ENCODE measurements at places on chromosomes 13 and 19. TPM values are rescaled to one million over a fixed set of nuclear protein-coding genes. Genes with fewer than 3 reads are reported as not detected.

- DNase-seq: no peak
Measured at GRCh38 chr19:49335071-49335783, at the start of gene CD37. CD37 (plus strand) TSS chr19:49335406; CDS start chr19:49335541, 135 bp downstream.

DNA sequence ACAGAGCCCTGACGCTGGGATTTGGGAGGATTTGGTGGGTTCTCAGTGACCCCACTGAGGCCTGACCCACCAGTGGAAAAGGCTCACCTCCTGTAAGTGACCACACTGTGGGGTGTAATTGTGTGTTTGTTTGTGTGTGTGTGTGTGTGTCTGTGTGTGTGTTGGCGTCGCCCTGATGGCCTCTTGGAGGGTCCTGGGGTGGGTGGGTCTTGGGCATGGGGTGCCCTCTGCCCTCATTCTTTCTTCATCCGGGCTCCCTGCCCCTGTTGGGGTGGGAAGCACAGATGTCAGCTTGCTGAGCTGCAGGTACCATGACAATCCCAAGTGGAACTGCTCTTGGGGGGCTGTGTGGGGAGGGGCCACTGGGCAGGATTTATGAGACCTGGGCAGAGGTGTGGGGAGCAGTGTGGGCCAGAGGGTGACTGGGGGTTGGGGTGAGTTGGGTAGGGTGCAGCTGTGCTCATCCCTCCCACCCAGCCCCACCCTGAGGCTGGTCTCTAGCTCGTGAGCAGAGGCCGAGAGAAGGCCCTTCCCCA, 22.8 kb downstream of the WTIP start:
- DNase-seq: no peak

DNA sequence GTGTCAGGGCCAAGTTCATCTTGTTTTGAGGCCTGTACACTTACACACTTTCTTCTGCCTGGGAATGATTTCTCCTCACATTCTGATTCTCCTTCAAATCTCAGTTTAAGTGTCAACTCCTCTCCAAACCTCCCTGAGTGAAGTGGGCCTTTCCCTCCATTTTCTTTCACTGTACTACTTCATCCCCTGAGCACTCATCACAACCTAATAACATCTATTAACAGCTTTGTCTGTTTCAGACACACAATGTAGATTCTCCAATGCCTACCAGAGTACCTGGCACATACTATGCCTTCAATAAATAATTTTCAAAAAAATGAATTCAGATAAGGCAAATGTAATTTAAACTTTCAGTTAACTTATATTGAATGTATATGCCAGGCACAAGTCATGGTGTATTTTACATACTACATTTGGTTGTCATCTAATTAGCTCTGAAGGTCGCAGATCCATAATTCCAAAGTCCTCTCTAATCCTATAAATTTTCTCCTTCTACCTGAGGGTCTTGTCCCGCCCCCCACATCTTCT, 357 bp upstream of the COG6 start:
- DNase-seq: no peak

GRCh38 chr13:113092776-113093579, 12.6 kb upstream of the F7 start:
- no peak for DNase-seq

- no peak for DNase-seq
Measured at GRCh38 chr13:46607768-46608564, 55.0 kb downstream of the LRCH1 start.

DNA sequence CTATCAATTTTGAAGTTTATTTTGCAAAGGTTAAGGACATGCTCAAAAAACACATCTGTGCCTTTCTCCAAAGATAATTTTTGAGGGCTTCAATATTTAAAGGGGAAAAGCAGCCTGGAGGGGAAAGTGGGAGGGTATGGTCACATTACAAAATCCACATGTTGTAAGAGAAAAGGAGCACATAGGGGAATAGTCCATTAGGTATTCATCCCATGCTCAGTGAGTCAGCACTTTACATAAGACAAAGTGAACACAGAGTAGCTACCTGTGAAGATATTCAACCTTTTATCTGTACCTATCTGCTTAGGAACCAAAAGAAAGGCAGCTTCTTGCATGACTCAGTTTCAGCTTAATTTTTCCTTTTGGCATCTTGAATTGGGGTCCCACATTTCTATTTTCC, 932.0 kb downstream of the SLITRK6 start:
- no peak for DNase-seq

DNA sequence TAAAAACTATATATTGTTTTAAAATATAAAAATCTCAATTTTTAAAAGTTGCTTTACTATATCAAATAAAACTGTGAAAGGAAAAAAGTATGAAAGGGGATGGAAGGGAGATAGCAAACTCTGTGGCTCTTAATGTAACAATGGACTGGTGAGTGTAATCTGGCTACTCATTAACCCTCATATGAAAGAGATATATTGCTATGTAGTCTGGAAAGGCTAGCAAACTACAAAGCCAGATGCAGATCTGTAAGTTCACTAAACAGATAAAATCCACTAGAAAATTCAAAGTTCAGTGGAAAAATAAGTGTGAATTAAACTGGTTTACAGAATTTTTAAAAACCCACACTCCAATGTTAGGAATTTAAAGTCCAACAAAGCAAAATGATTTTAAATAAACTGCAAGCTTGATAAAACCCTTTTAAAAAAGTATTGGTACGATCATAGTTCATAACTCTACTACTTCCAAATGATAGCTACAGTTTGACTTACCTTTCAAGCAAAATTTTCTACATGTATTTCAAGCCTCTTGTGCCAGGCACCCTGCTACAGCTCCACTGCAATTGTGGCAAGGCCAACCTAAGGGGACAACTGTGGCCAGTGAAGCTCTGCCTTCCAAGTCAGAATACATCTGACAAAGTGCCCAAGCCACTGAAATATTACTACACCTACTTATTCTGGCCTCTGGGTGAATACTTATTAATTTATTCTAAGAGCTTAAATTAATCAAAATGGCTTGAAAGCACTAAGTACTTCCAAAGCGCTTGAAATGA, 647 bp upstream of the ELF1 start:
- no peak for DNase-seq

DNA sequence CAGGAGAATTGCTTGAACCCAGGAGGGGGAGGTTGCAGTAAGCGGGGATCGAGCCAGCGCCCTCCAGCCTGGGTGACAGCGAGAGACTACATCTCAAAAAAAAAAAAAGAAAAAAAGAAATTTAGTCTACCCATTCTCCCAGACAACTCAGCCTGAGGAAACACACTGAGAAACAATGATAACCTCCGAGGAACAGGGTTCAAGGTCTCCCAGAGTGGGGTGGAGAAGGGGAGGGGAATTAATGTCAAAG, 1.4 kb upstream of the VASP start:
- no peak for DNase-seq

GRCh38 chr13:20232556-20233277, 598 bp upstream of the GJB6 start:
- DNase-seq: no peak

DNA sequence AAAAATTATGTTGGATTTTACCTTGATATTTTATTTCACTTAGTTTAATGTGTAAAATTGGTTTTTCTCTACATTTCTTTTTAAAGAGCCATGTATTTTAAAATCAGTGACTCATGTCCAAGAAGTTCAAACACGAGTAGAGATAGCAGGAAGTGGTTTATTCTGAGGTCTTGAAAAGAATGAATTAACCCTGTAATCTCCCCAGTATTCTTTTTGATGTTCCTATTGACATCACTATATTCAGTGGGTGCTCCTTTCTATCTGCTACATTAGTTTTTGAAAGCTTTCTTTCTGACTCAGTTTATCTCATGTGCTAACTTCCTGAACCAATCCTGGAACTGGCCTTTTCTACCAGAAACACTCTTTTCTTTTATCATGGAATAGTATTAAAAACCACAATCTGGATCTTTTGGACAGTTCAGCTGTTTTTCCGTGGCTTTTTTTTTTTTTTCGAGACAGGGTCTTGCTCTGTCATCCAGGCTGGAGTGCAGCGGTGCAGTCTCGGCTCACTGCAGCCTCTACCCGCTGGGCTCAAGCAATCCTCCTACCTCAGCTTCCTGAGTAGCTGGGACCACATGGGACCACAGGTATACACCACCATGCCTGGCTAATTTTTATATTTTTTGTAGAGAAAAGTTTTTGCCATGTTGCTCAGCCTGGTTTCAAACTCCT, 114.9 kb downstream of the PCCA start:
- no peak for DNase-seq

DNA sequence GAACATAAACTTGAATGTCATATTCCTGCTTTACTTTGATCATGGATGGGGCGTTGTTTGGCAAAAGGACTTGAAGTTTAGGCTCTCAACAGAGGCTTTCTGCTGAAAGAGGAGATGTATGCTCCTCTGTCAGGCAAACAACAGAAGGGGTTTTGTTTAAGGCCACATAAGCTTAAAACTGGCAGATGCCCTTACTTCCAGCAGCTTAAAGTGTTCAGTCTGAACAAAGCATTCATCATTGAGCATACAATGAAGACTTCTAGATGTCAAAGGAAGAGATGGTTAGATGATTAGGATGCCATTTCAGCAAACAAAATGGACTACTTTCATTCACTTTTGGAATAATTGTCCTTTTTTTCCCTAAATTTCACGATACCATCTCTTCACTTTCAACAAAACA, 484.5 kb downstream of the SLITRK6 start:
- DNase-seq: no peak

DNA sequence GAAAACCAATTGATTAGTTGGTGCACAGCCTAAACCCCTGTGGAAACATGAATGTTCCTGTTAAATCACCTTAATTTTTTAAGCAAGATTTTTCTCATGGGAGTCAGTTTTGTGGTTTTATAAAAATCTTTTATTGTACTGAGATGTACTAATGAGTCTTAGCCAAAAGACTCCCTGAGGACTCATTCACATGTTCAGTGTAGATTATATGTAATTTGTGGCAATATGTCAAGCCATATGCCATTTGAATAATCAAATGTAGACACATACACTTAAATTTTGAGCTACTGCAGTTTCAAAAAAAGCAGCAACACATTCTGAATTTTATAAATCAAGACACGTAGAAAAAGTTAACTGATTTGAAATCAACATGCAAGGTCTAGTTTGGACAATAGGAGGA, 395.2 kb downstream of the MYO16 start:
- no peak for DNase-seq

GRCh38 chr13:35704331-35704730, 227.8 kb upstream of the MAB21L1 start:
- no peak for DNase-seq

DNA sequence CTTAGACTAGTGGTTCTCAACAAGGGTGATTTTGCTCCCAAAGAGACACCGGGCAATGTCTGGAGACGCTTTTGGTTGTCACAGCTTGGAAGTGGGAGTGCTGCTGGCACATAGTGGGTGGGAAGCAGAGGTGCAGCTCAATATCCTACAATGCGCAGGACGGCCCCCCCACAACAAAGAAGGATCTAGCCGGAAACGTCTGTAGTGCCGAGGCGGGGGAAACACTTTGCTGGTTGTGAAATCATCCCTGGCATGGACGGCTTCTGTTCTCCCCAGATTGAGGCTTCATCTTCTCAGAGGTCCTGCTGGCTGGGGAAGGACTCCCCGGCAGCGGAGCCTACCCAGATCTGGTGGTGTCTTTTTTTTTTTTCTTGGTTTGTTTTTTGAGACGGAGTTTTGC, 13.4 kb upstream of the SYT5 start:
- DNase-seq: no peak

DNA sequence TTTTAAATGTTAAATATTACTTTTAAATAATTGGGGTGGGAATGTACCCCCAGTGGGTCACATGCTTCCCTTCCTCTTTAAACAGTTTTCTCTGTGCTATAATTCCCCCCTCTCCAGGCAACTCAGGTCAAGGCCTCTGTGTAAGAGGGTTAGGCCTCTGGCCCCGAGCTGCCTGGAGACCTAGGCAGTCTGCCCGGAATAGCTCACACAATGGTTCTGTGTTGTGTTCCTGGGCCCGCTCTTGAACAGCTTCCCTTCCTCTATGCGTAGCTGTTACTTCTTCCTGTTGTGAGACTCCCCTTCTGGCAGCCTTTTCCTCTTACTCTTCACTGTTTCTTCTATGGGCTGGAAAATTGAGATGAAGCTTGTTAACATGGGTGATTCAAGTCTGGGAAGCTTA, 14.8 kb upstream of the ZNF492 start:
- no peak for DNase-seq

DNA sequence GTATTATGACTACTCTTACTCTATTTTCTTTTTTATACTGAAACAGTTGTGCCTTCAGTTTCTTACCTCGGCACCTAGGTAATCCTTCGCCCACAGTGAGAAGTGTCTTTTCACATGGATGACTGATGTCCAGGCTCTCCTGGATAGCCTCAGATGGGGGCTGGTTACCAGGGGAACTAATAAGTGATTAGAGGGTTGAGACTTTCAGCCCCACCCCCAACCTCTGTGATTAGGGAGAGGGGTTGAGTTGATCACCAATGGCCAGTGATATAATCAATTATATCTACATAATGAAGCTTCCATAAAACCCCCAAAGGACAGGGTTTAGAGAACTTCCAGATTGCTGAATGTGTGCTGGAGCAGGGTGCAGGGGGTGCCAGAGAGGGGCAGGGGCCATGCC, 43.0 kb upstream of the GPR183 start:
- no peak for DNase-seq

DNA sequence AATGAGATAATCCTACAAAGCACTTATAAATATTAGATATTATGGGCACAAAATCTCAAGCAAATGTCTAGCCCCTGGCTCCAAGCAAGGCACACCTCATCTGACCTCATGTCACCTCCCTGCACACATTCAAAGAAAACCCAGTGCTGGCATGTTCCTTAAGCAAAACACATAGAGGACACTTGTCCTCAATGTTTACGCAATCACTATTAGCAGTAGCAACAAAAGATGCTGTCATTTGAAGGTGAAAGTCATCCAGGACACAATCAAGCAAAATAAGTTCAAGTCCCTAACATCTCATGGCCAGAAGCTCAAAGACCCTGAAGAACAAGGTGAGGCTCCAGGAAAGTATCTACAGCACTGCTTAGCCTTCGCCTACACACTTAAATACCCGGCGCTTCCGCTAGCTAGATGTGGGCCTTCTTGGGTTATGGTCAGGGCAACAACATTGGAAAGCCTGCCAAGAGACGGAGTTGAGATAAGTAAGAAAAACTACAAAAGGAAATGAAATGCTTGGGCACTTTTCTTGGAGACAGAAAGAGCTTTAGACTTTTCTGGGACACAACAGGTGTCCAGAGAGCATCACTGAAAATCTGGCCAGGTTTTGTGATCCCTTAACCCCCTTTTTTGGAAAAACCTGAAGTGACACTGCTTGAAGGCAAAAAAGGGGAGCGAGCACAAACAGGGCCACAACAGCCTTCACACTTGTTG, 85.7 kb downstream of the FOXO1 start:
- DNase-seq: no peak

Gene LTBP4
- 116 TPM for total RNA-seq

Gene FXYD3
- not detected for total RNA-seq

Gene TMEM145
- total RNA-seq: not detected

Gene RFPL4A
- not detected for total RNA-seq

Gene LGALS16
- total RNA-seq: not detected

Gene SLC15A1
- total RNA-seq: 0.25 TPM

Gene FAM124A
- total RNA-seq: 12.9 TPM

Data from omental fat pad (tissue), 4 donors.